ENCODE measurements at places on chromosomes 4 and X.

DNA sequence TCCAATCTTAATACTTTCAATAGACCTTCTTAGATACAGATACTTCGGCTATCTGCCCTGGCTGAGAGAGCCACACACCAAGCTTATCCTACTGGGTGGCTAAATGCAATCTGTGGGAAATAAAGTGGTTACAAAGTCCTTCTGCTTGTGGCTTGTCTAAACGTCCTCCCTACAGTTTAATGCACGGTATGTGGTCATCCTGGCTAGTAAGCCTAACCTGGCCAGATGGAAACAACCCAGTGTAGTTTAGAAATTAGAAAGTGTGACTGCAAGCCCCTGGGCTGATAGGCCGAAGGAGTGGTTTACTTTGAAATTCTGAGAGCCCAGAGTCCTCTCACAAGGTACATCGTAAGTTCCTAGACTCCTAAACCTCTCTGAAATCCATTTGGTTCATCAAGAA is 47.9 kb downstream of the HELT start:
- no peak for DNase-seq

- no peak for DNase-seq
These were observed 34.7 kb upstream of the TASL start for GRCh38 chrX:30612250-30612655.

DNA sequence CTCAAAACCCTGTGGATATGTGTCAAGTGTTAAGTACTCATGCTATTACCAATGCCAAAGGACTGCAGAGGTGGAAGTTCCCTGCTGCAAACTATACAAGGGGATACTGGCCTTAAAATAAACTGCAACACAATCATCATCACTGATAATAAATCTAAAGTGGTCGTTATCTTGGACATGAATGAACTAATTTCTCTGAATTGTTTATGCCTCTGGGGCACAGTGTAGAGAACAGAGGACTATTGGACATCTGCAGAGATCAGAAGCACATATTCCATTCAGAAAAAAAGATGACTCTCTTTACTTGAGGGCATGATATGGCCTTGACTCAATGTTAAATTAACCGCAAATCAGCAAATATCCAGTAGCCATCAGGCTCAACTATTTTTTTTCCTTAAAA is 542.6 kb upstream of the IGFBP7 start:
- DNase-seq: no peak

- no peak for DNase-seq
These were observed 1742.8 kb downstream of the PCDH7 start for GRCh38 chr4:32462944-32463343.

- DNase-seq: no peak
These were observed 103.5 kb upstream of the VEGFC start for GRCh38 chr4:176896211-176896610.

- DNase-seq: no peak
These were observed 2.2 kb downstream of the CCNB3 start for GRCh38 chrX:50206753-50207152.

DNA sequence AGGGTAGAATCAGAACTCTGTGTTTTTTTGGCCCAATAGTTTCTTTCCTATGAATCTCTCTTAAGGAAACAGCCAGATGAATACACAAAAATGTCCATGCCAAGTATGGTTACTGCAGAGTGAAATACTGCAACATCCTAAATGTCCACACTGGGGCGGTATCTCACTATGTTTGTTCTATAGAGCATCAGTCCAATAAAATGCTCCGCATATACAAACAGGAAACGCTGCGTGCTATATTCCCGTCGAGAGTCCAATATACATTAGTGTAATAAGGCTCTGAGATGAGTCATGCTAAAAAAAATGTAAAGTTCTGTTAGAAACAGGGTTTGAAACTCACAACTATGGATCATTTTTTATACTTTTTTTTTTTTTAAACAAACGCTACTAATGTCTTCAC is 72.9 kb upstream of the ENOX2 start:
- DNase-seq: no peak

- no peak for DNase-seq
These were observed 18.2 kb upstream of the TNIP3 start for GRCh38 chr4:121182296-121182695.

DNA sequence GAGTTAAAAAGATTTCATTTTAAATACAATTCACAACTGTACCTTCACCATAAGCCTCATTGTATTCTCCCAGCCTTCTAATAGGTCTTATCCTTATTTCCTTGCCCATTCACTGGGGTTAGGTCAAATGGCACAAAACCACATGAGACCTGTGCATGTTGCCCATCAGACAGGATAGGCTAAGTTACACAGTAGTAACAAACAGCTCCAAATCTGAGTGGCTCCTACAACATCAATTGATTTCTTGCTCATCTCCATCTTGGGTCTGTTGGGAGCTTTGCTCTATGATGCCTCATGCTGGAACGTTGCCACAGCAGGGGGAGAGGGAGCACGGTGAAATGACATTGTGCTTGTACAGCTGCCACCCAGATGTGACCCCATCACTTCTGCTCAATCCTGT is 70.6 kb downstream of the DHX15 start:
- no peak for DNase-seq

- no peak for DNase-seq
These were observed 74.9 kb downstream of the SPIN3 start for GRCh38 chrX:56920338-56920997.

DNA sequence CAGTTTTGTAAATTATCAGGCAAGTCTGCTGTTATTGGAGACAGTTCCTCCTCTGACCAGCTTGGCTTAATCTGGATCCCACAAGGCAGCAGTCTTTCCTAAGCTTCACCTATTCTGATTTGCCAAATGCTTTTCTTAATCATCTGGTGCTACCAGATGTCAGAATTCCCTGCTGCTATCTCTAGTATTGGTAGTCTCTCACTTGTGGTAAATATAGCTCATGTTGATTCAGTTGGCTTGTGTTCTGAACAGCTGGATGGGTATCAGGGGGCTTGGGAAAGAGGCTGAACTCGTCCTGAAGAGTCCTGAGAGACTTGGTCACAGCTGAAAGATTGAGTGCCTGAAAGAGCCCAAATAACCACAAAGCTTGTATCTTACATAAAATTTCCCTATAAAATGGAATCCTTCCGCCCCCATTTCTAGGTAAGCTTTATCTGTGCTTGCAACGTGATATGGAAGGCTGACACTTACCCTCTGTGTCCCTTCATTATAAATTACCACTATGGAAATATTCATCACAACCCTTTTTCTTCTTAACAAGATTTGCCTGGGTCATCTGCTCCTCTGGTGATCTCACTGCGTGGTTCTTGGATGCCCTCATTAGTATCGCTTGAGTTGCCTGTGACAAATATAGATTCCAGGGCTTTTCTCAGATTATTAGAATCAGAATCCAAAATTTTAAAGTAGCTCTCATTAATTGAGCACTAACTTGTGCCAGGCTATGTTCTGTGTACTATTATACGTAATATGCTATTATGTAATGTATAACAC is 104.1 kb upstream of the GPRIN3 start:
- no peak for DNase-seq

DNA sequence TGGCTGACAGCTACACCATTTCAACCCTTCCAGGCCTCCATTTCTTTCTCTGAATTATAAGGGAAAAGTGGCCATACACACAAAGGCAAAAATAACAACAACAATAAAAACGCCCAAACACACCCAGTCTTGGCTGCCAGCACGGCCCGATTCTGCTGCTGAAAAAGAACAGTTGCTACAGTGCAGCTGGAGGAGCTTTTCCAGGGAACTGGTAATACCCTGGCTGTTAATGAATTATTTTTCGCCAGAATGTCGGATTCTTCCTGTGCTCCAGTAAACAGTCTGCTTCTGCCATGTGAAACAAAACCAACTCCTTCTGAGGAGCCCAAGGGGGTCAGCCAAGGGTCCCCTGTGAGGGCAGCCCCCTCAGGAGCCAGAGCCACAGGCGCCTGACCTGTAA is 6.6 kb downstream of the RAI2 start:
- no peak for DNase-seq

DNA sequence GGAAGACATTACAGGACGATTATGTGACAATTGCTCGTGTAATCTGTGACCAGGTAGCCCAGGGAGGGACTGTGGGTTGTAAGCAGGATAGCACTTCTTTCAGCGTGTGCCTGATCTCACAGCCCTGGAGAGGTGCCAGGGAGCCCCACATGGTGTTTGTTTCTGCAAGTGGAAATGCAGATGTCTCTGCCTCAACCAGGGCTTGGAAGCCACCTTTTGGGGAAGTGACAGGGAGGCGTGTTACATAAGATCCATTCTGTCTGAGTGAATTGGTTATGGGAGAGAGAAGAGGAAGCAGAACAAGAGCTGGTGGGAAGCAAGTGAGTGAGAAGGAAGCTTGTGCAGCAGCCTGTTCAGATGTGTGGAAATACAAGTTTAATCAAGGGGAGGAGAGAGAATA is 104.5 kb upstream of the GATB start:
- DNase-seq: no peak

DNA sequence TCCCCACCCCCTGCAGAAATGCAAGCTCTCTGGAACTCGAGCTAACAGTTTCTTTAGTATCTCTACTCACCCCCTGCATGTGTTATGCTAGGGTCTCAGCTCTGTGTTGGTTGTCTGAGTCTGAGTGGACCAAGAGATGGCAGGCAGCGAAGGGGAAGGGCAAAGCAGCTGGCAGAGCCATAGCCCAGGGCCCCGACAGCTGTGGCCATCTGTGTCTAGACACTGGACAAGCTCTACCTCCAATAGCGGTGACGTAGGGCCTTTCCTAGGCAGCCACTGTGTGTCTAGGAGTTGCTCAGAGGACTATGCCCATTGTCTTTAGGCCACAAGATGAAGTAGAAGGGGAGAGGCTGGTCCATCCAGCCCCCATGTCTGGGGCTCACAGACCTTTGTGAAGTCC is 79.2 kb downstream of the EFNB1 start:
- DNase-seq: no peak

Data from cortex of kidney (tissue), 1 donor.